ENCODE measurements at places on chromosomes 12 and 14.
A peak's percentile ranks its signal among the peaks of the same experiment; 100 is the strongest.

DNA sequence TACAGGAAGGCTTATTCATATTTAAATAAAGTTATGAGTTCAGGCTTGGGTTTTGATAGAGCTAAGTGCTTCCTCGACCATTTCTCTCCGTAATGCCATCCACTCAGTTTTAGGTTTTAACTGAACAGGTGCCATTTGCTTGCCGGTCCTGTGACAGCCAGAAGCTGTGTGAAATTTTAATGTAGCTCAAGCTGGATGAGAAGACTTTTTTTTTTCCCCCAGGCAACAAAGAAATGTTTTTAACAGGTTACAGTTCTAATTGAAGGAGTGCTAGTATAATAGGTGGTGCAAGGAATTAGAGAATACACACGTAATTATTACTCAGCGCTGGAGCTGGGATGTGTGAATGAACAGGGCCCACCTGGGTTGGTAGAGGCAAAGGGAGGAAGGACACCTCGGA, 502.3 kb downstream of the AACS start:
- DNase-seq = no peak

GRCh38 chr12:70581208-70581607, 56.0 kb downstream of the PTPRB start:
- DNase-seq = no peak

- DNase-seq = no peak
Measured at GRCh38 chr12:51070004-51070403, 13.4 kb downstream of the CSRNP2 start.

DNA sequence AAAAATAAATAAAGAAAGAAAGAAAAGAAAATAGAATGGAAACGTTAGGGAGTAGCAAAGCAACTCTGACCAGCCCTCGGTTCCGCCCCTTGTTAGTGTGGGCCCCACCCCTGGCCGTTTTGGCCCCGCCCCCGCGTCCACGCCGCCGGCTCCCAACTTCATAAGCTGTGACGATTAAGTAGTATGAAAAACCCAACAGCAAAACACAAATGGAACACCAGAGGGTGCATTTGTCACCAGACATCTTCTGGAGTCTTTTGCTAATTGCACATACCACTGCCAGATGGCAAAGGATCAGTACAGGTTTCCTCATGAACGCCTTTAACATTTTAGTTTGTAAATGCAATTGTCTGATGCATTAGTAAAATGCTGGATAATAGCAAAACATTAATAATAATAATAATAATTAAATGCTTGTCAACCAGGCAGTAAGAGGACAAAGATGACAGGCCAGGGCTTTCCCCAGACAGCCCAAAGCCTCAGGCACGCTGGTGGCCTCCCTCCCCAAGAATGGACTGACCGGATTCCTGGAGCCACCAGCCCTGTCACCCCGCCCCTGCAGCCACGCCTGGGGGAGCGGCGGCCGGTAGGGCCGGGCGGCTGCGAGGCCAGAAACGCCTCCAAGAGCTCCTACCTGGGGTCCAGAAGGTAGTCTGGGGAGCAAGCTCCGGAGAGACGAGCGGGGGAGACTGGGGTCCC, 23.6 kb downstream of the HSP90AA1 start:
- peak; percentile 24 for DNase-seq

- no peak for DNase-seq
Measured at GRCh38 chr14:105205673-105206208, 24.6 kb upstream of the NUDT14 start.

DNA sequence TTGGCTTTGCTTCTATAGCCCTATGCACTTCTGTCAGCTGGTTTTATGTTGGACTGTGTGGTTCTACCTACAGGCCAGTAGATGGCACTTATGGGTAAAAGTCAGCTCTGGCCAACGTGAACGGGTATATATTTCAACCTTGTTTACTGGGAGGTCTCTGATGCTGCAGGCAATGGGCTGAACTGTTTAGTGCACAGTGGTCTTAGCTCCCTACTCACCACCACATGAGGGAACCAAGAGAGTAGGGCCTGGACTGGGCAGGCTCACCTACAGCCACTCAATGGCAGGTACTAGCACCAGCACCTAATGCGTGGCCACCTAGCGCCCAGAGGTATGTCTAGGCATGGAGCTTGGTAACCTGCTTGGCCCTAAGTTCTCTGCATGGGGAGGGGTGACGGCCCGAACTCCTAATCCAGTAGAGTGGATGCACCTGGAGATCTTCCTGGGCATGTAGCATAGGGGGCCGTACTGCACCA, 481.8 kb downstream of the TMEM117 start:
- no peak for DNase-seq

- DNase-seq = no peak
Measured at GRCh38 chr14:95885866-95886265, 9.2 kb downstream of the TUNAR start.

- DNase-seq = no peak
Measured at GRCh38 chr12:78519422-78519821, 345.2 kb upstream of the SYT1 start.

DNA sequence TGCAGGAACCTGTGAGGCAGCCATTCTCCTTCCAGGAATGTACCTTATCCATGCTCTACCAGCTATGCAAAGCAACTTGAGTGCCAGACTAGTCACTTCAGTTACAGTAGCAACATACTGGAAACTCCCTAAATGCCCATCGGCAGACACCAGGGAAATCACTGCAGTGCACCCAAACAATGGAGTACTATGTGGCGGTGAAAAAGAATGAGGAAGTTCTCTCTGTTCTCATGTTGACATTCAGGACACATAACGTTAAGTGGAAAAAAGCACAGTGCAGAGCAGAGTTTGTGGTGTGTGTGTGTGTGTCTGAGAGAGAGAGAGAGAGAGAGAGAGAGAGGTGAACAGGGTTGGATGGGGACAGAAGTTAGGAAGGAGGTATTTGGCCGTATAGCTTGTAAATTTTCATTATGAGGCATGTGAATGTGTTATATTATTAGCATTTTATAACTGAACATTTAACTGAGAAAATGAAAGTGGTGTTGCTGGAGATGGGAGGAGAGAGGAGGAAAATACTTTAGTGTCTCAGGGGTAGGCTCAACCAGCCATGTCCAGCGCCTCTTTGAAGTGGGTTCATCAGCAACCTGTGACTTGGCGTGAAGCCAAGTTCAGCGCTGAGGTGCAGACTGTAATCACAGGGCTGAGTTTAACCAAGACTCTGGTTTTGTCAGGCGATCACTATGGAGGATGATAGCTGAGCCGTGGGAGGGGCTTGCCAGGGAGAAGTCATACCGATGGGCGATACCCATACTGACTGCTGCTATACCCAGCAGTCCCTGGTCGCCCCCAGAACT, 17.3 kb downstream of the TNFAIP2 start:
- no peak for DNase-seq

DNA sequence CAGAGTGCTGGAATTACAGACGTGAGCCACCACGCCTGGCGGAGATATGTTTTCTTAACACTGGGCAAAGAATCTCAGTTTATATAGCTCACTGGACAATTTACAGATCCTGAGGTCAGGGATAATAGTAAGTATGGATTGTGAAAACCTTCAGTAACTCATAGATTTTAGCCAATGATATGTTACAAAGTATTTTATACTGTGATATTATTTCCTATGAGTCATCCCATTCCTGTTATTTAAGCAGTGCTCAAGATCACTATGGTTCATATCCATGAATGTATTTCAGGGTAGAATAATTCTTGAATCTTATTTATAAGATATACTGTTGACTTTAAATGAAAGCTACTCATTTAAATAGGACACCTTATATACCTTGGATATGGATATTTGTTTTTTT, 107.2 kb downstream of the RAD51B start:
- no peak for DNase-seq

DNA sequence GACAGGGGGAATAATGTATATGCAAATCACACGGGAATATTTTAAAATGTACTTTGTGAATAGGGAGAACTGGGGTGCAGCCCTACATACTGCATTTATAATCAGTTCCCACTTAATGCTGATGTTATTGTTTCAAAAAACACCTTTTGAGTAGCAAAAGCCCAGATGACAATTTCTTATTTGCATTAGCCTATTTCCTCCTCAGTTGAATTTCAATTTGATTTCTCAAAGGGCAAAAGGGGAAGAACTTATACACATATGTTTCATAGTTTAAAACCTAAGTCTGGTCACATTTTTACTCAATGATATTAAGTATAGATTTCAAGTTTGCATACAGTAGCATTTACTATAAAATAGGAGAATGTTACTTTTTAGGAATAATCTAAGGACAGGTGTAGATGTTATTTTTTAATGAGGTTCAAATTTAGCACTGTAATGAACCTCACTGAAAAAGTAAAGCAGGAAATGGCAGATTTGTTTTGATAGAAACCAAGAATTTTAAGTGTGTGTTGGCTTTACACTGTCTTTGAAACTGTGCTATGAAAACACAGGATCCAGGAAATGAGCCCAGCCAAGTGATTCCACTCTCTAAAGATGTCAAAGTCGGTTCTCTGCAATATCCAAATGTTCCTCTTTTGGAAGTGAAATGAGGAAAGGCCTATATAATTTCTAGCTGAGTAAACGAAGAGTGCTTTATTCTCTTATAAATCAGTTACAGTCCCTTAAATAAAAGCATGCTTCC, 367.4 kb downstream of the BTG1 start:
- DNase-seq = no peak

DNA sequence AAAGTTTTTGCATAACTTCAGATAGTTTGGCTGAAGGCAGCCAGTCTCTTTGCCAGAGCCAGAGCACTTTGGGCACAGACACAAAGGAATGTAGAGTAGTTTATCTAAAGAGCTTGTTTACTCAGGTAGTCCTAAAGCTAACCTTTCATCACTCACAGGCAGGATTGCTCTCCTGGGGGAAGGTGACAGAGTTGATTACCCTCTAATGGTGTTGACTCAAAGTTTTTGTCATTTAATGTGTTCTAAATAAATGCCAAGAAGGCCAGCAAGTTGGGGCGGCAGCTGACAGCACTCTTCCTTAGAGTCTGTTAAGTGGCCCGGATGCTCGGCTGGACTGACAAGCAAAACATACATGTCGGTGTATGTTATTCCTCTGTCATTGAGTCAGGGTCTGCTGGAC, 9.3 kb upstream of the TAS2R46 start:
- DNase-seq = no peak
